Esophagus squamous epithelium (tissue), 5 donors: ENCODE measurements at places on chromosomes 7 and 10.

- DNase-seq = no peak
These were observed 609.9 kb downstream of the CCSER2 start for GRCh38 chr10:84938117-84938905.

DNA sequence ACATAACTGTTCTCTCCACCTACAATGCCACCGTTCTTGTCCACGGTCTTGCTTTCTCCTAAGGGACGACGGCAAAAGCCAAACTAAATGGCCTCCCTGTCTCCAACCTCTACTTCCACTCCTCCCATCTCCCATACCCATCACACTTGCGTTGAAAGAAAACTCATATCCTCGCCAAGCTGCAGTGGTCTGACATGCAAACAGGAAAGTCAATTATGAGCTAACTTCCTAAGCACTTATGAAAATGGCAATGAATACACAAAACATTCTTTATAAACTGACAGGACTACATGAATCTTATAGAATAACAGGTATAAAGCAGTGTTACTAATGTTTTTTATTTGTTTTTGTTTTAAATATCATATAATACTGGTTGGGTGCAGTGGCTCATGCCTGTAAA is 46.4 kb downstream of the TYW1B start:
- no peak for DNase-seq

- DNase-seq = no peak
These were observed 34.0 kb downstream of the CYTH3 start for GRCh38 chr7:6238309-6238925.

DNA sequence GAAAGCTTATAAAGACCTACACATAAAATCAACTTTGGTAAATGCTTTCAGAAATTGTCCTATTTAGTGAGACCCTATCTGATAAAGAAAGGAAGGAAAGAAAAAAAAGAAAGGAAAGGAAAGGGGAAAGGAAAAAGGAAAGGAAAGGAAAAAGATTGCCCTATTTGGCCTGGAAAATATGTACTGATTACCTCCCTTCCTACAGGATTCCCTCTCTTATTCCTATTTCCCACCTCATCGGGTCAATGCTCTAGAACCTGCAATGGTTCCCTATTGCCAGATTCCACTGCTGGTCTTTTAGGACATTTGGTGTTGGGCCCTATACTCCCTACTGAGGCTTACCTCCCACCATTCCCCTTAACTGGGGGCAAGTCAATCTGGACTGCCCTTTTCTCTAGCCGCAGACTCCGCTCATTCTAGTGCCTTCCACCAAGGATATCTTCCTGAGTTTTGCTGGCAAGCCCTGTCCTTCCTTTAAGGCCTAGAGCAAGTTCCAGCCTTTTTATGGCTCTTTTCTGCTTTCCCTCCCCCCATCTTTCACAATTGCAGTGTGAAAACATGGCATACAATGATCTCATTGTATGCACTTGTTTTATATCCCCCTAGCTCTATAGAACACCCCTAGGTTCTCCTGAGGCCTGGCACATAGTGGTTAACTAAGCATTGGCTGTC is 4.4 kb downstream of the DDIT4 start:
- DNase-seq = no peak

DNA sequence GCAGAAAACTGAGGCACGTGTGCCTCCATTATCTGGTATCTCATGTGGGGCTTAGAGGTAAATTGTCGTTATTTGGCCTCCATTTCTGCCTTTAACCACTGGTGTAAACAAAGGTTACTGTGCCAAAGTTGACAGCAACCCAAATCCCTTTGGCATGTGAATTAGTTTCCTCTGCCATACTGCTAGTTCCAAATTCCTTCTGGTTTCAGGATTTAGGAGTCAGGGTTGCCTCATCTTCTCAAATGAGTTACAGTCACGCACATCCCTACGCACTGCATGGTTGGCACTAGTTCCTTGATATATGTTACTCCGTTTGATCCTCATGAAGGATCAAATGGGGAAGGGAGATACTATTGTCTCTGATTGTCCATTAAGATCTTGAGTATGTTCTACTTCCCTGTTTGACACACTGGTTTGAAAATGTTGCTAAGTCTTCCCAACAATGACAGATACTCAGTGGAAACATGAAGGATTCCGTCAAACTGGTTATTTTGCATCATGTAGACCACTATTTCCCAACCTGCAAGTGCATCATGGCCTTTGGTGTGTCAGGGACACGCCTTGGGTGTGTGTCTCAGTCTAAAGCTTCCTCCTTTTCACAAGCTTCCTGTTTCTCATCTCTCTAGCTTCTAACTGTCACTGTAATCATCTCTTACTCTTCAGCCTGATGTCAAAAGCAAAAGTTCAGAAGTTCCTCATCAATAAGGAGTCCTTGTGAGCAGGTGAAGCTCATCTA is at the start of gene LIPN:
Gene LIPN, plus strand, starts transcription at position 655 of the 736 bp plus-strand sequence. CDS start 1,386 bp downstream, outside the sequence.
- DNase-seq = no peak

DNA sequence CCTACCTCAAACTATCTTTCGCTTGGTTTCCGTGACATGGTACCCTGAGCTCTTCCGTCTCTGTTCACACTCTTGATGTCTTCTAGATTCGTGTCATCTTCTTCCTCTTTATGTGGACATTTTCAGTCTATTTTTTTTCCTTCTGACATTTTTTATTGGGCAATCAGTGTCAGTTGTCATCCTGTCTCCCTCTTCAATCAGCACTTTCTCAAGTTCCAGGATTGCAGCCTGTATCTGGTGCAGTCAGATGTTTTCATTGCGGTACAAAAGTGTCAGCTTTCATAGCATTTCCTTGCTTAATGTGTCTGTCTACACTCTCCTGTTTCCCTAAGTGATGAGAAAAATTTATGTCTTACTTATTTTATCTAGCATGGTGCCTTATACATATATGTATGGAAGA is 51.1 kb upstream of the ETV1 start:
- DNase-seq = no peak

GRCh38 chr7:158728911-158729645 is 24.5 kb upstream of the NCAPG2 start:
- DNase-seq = no peak

- no peak for DNase-seq
These were observed 41.4 kb downstream of the GNA12 start for GRCh38 chr7:2802504-2803341.

DNA sequence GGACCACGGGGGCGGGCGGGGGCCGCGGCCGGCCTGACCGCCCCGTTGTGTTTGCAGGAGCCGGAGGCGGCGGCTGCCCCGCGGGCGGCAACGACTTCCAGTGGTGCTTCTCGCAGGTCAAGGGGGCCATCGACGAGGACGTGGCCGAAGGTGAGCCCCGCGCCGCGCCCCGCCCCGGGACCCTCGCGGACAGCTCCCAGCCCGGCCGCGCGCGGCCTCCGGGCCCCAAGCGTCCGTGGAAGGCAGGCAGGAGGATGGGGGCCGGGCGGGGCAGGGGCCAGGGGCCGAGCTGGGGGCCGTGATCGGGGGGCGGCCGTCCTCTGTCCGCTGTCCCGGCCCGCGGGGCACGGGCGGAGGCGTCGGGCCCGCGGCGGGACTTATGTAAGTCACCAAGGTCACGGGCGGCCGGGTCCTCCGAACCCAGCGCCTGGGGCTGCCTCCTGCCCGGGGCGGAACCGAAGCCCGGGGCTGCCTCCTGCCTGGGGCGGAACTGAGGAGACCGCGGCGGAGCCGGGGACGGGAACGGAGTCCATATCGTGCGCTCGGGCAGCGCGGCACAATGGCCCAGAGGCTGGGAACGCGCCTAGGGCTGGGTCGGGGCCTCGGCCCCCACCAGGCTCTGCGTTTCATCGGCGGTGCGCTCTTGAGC is 497 bp downstream of the PPP2R2D start:
- no peak for DNase-seq

GRCh38 chr7:150556521-150557138 is 10.6 kb upstream of the GIMAP4 start:
- no peak for DNase-seq

GRCh38 chr7:17347401-17347800 is 48.9 kb downstream of the AHR start:
- no peak for DNase-seq

GRCh38 chr7:77757589-77757988 is 40.6 kb downstream of the TMEM60 start:
- no peak for DNase-seq
